ENCODE measurements at places on chromosomes 13 and 19.

DNA sequence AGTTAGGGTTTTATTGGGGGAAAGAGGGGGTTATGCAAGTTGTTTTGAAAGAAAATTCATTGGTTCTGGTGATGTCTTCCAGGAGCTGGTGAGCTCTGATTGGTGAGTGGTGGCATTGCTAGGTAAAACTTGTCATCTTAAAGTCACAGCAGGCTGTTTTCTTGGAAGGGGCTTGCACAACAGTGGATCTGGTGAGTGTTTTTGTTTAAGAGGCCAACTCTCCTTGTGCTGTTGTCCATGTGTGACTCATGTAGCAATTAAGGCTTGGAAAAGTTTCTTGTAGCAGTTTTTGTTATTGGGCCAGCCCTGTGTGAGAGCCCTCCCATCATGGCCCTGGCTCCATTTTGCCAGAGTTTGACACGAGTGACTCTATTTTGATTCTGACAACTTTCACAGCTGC lies 109.4 kb downstream of the RFC3 start:
- DNase-seq: no peak

DNA sequence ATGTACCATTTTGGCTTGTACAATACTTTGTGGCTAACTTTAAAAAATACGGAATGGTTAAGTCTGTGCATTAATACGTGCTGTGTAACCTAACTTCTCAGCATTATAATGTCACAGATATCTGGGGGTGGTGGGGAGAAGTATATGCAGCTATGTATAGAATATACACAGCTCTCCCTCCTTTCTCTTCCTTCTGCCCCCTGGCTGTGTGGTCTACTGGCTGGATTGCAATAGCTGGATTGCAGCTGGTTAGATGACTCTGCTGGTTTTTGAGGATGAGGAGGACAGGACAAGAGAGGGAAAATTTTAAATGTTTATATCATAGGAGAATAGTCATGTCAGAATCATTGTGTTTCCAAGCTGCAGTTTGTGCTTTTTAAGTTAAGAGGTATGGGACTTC lies 9.7 kb downstream of the RNASEH2B start:
- no peak for DNase-seq

- no peak for DNase-seq
These were observed 14.6 kb downstream of the RAB20 start for GRCh38 chr13:110546926-110547325.

DNA sequence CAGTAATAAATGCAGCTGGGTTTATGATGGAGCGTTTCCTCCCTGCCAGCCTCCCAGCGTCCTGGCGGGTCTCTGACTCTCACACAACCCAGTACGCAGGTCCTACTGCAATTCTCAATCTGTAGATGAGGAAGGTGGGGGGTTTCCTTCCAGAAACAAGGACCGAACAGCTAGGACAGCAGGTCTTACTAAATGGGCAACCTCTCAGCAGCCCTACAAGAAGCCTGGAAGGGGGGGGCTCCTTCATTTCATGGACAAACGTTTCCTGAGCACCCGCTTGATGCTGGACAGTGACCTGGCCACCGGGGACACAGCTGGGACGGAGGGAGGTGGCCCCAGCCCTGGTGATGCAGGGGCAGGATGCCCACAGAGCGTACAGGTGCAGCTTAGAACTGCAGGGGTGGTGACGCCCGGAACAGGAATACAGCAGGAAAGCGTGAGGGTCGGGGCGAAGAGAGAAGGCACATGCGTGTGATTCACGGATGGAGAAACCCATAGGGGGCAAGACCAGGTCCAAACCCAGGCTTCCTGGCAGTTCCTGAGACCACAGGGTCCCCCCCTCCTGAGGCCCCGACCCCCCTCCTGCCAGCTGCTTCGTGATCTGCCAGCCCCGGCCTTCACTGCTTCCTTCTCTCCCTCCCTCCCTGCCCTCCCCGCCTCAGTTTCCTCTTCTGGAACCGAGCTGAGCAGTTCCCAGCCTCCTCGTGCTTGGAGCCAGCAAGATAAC lies 732 bp upstream of the C2CD4C start:
- DNase-seq: no peak

- DNase-seq: no peak
These were observed 19.8 kb downstream of the TMEM272 start for GRCh38 chr13:51825165-51825592.

DNA sequence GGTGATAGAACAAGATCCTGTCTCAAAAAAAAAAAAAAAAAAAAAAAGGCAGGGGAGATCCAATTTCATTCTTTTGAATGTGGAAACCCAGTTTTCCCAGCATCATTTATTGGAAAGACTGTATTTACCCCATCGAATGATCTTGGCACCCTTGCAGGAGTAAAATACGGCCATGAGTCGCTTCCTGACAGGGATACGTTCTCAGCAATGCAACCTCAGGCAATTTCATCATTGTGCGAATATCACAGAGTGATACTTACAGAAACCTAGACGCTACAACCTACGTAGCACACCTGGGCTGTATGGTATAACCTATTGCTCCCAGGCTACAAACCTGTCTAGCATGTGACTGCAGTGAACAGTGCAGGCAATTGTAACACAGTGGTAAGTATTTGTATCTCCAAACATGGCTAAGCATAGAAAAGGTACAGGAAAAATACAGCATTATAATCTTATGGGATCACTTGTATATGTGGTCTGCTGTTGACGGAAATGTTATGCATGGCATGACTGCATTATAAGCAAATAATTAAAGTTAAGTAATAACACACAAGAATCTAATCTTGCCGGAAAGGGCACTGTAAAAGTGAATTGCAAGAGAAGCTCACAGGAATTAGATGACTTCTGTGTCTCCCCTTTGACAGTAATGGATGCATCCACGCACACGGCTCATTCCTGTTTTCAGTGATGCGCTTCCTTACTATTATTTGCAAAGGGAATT lies 24.1 kb downstream of the RFX2 start:
- DNase-seq: no peak

- no peak for DNase-seq
These were observed 4.5 kb downstream of the RELB start for GRCh38 chr19:45005787-45006186.

DNA sequence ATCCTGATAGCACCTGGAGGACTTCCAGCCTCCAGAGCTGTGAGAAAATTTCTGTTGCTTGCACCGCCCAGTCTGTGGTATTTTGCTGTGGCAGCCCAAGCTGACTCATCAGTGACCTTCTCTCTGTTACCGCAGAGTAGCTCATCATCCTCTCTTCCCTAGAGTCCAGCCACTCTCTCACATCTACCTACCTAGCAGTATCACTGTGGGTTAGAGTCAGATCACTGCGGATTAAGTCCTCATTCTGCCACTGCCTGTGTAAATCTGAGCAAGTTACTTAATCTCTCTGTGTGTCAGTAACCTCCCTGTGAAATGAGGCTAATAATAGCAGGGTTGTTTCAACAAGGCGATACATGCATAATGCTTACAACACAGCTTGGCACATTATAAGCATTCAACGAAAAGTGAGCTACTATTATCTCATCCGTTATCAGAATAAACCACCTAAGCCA lies 40.3 kb upstream of the USPL1 start:
- DNase-seq: no peak

DNA sequence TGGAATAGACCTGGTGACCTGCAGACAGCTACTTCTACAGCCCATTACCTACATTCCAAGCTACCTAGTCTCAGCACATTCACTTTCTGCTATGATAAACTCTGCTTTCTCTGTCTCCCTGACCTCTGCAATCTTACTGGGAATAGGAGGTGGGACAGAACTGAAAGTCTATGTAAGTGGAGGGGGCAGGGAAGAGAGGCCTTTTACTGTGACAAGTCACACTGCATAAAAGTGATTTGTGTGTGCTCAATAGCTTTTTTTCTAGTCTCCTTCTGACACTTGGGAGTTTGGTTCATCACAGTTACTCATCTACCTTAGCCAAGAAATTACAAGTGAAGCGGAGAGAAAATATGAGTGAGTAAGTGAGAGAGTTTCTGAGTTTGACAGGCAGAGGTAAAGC lies 322.4 kb downstream of the OLFM4 start:
- DNase-seq: no peak

DNA sequence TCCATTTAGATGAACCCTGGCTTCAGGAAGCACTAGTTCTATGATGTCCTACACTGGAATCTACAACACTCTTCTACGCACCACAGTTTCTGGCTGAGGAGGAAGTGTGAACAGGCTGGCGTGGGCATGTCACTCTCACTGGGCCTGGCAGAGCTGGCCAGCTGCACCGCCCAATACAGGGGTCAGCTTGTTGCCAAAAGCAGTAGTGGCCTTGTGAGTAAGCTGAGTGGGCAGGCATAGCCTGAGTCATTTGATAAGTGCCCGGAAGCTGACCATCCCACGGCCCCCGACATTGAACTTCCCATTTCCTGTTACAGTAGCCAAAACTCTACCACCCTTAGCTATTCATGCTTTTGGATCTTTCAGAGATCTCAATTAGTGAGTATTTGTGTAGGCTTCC lies 240.9 kb upstream of the SERP2 start:
- no peak for DNase-seq

DNA sequence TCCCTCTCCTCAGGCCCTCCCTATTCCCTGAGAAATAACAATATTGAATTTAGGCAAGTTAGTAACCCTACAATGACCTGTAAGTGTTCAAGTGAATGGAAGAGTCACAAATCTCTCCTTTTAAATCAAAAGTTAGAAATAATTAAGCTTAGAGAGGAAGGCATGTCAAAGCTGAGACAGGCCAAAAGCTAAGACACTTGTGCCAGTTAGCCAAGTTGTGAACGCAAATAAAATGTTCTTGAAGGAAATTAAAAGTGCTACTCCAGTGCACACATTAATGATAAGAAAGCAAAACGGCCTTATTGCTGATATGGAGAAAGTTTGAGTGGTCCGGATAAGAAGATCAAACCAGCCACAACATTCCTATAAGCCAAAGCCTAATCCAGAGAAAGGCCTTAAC lies 120.9 kb downstream of the RBM26 start:
- no peak for DNase-seq

DNA sequence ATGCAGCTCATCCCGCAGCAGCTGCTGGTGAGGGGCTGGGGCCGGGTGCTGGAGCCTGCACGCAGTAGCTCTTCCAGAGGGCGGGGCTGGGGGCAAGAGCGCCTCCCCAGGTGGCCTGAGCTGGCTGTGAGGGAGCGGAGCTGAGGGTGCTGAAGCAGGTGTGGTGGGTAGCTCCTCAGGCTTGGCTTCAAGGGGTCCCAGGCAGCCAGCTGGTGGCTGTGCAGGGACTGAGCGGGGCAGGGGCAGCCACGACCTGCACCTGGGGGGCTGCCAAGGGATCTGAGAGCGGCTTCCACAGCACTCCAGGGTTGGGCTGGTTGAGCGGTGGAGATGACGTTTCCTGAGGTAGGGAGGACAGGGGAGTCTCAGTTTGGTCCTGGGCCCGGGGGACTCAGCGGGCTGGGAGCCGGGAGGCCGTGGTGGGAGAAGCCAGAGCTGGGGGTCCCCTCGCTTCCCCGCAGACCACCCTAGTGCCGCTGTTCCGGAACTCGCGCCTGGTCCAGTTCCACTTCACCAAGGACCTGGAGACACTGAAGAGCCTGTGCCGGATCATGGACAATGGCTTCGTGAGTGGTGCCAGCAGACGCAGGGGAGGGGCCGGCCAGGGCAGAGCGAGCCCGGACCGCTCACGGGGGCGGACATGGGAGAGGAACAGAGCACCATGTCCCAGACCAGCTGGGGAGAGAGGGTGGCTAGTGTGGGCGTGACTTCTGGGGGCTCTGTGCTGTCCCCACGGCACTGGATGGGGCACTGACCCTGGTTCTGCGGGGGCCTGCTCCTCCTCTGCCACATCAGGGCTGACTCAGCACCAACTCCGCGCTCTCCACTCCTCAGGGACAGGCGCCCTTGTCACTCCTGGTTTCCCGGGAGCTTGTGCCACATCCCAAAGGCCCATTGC lies 7.4 kb downstream of the PTOV1 start:
- no peak for DNase-seq

DNA sequence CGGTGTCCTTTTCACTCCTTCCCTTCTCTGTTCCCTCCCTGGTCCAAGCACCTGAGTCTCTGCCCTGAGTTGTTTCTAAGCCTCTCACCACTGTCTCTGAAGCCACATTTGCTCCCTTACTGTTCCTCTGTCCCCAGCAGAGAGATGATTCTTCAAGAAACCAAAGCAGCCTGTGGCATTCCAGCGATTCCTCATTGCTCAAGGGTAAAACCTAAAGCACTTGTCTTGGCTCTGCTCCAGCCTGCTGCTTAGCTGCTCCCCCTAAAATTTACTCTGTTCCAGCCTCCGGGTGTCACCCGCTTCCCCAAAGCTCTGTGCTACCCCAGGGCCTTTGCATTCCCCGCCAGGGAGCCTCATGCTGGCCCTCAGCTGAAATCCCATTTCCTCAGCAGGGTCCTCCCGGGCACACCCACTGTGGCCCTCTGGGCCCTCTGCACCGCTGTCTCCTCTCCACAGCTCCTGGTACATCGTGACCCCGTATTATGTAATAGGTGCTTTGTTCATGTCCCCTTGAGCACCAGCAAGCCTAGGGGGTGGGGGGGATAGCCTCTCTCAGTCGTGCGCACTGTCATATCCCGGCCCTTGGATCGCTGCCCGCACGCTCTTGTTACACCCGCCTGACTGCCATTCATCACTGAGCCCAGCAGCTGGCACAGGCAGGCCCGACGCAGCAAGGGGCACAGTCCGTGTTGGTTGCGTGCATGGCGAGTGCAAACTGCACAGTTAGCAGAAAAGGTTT lies 15.8 kb downstream of the TECR start:
- DNase-seq: no peak

- DNase-seq: no peak
These were observed 337 bp upstream of the FXYD7 start for GRCh38 chr19:35142606-35143230.

DNA sequence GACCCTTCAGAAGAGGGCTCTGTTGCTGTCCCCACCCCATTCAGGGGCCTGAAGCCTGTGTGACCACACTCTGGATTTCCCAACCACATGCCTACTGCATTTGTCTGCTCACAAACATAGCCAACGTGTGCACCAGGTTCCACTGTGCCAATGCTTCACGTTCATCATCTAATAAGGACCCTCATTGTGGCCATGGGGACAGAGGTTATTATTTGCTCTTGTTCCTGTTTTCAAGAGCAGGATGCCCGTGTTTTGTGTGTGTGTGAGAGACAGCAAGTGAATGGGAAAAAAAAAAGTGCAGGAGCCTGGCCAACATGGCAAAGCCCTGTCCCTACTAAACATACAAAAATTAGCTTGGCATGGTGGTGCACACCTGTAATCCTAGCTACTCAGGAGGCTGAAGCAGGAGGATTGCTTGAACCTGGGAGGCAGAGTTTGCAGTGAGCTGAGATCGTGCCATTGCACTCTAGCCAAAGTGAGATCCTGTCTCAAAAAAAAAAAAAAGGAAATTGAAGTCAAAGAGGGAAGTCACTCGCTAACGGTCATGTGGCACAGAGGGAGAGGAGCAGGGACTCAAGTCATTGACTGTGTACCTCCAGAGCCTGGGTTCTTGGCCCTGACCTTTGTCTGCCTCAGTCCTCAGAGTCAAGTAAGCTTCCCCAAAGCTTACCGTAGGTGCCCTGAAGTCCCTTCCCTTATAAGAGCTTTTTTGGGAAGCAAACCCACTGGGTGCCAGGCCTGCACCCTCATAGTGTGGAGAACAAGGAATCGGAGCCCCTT lies 6.9 kb downstream of the B3GNT8 start:
- DNase-seq: no peak

DNA sequence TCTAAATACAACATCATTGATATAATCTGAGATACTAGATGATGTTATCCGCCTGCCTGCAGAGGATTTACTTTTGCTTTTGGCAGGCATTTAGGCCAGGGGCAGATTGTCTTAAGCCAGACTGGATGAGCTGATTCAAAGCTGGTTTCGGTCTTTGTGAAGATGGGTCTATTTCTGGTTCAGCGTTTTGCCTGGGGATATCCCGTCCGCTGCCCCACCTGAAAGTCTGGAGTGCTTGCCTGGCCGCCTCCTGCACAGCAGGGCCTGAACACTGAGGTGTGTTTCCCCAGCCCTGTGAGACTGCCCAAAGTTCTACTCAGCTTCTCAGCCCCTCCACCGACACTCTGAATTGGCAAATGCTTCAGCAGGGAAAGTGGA lies 149.7 kb downstream of the KATNAL1 start:
- no peak for DNase-seq
